ENCODE measurements at places on chromosomes 4 and X. TPM values are rescaled to one million over a fixed set of nuclear protein-coding genes. Genes with fewer than 3 reads are reported as not detected.

GRCh38 chr4:102326951-102327350 lies 18.3 kb downstream of the SLC39A8 start:
- no peak for DNase-seq

DNA sequence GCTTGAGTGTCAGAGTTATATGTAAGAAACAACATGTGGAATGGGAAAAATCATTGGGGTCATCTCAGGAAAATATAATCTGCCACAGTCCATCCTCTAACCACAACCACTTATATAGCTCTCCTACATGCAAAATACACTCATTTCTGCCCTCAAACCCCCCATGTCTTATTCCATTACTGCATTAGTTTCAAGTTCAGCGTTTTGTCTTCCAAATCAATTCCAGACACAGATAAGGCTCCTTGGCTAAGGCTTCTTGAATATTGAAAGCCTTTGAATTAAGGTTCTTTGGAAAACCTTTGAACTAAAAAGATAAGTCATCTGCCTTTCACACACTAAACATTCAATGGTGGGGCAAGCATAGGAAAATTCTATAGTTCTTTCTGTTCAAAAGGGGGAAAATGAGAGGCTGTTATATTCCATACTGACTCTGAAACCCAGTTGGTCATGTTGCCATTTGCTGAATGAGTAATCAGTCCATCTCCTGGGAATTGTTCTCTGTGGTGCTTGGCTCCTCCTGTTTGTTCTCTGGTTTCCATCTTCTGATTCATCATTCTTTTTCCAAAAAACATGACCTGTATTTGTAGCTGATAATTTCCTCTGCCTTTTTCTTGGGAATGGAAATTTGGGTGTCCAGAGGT lies 218.7 kb downstream of the BMPR1B start:
- DNase-seq = no peak

GRCh38 chr4:48370260-48371134 lies 29.2 kb downstream of the SLAIN2 start:
- DNase-seq = no peak

GRCh38 chrX:110120025-110120424 lies 117.1 kb downstream of the TMEM164 start:
- no peak for DNase-seq

GRCh38 chrX:23773601-23774175 lies 9.3 kb upstream of the SAT1 start:
- no peak for DNase-seq

DNA sequence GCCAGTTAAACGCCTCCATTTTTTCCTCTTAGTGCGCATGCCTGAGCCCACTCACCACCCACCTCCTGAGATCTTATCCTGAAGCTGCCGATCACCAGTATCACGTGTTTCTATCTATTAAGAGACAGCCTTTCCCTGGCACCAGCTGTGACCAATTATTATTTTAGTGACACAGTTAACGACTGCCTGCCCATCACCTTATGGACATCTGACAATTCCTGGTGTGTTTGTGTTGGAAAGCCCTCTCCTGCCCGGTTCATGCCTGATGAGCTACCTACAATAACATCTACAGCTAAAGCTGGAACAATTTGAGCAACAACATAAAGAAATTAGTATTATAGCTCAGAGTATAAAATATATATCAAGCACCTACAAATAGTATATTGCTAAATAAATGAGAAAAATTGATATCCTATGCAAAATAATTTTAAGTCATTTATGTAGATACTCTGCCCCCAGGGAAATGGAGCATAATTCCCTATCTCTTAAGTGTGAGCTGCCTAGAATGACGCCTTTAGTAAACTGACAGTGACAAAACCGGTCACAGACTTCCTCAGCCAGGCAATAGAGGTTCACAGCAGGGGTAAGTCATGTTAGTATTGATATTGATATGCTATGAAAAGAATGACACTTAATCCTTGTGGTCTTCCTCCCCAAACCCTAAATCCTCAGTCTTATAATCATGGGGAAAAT lies 862.2 kb downstream of the TRAM1L1 start:
- DNase-seq = no peak

DNA sequence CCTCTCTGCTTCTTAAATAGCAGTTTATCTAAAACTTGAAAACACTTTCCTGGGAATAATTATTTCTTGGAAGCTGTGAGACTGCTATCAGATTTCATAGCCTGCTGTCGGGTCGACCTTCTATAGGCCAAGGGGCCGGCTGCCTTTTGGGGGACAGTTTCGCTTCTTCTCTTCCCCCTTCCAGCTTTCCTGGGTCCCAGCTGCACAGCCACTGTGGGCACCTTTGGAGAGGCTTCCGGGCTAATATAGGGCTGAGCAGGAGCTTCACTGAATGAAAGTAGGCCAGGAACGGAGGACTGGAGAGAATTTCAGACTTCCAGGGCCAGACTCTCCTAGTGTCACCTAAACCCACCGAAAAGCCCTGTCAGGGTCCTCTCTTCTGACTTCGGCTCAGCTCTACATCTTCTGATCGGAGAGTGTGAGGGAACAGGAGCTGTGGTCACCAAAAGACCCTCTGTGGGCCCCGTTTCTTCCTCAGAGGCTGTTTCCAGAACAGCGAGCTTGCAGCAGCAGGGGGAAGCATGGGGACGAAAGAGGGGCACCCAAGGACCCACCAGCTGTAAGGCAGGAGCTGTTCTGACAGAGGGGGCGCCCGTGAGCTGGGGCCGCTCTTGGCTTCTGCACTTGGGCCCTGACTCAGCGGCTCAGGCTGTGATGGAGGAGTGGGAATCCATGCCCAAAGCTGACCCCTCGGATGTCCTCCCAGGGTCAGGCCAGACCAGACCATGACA lies 620.6 kb downstream of the BCOR start:
- DNase-seq = no peak

DNA sequence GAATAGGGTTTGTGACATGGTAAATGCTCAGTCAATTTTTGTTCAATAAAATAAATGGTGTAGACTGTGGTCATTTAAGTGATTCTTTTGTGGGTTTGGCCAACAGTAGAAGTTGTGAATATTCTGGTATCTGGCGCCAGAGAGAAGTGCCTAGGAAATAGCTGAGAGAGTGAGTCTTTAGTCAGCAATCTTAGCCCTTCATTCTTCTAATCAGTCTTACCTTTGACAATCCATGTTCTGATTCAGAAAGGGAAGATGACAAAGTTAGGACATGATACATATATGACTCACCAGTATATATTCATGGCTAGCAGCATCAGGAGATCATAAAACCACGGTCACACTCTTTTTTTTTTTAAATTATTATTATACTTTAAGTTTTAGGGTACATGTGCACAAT lies 141.8 kb upstream of the PCDH18 start:
- DNase-seq = no peak

DNA sequence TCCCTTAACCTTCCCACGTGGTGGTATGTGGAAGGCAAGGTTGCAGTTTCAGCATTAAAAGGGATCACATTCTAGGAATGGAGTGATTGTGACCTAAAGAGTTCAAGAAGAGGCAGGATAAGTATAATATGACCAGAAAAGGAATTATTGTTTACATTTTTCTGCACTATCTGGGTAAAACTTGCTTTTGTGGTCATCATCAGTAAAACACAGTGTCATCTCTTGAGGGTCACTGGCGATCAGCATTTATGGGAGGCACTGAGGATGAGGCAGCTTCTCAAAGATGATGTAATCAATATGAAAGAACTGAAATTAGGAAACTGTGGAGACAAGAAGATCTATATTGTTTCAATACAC lies 88.7 kb downstream of the CFAP299 start:
- no peak for DNase-seq

- no peak for DNase-seq
Measured at GRCh38 chr4:1674682-1675081, 9.4 kb downstream of the FAM53A start.

DNA sequence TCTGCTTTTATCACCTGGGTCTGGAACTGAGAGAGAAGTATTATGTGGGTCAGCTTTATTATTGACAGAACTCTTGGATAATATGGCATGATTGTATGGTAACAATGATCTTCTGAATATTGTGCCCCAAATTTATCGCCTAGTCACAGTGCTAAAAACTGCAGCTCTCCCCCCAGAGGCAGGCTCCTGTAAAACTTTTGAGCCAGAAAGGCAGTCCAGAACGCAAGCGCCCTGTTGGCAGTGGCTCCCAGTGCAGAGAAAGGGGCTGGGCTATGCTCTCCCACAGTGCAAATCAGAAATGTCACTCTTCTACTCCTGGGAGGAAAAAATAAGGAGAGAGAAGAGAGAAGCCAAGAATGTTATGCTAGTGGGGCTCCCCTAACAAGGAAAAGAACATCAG lies 50.5 kb downstream of the HELT start:
- no peak for DNase-seq

DNA sequence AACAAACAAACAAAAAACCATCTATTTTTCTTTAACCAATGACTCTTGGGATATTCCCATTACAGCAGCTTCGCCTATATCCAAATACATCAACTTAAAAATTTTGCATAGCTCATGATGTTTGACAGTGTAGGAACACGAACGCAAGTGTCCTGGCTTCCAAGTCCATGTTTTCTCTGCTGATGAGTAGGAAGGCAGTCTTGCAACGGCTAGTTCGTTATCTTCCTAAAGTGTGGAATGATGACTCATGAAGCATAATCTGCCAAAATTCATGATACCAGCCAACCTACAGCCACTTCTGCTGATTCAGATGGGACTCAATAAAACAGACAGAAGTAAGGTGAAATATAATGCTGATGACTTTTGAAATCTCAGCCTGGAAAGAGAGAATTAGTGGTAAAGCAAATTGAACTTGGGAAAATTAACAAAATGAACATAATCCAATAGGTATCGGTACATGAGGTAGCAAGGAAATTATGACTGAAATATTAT lies 6.4 kb upstream of the SEPTIN11 start:
- no peak for DNase-seq

Gene UGT8
- 5.5 TPM for total RNA-seq

Gene ADGRG2
- 4.3 TPM for total RNA-seq

- no peak for DNase-seq
Measured at GRCh38 chrX:136269921-136270320, 18.7 kb upstream of the MAP7D3 start.

Gene RENBP
- total RNA-seq = 5.2 TPM

DNA sequence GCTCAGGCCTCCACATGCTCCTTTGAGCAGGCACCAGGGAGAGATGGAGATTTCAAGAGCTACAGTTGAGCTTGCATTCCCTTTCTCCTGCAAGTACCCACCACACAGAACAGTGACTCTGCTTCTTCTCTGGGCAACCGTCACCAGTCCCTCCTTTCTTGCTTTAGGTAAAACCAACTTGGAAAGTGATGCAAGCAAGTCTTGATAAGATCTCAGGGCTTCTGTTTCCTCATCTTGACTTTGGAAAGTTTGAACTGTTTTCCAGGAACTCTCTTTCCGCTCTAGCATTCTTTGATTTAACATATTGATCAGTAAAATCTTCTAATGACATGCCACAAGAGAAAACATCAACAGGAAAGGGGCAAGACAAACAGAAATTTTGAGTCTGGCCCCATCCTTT lies 73.7 kb downstream of the USP46 start:
- DNase-seq = peak; percentile 5

GRCh38 chrX:16319929-16320328 lies 152.6 kb downstream of the MAGEB17 start:
- DNase-seq = no peak
